ENCODE measurements at places on chromosomes 12 and 14.

DNA sequence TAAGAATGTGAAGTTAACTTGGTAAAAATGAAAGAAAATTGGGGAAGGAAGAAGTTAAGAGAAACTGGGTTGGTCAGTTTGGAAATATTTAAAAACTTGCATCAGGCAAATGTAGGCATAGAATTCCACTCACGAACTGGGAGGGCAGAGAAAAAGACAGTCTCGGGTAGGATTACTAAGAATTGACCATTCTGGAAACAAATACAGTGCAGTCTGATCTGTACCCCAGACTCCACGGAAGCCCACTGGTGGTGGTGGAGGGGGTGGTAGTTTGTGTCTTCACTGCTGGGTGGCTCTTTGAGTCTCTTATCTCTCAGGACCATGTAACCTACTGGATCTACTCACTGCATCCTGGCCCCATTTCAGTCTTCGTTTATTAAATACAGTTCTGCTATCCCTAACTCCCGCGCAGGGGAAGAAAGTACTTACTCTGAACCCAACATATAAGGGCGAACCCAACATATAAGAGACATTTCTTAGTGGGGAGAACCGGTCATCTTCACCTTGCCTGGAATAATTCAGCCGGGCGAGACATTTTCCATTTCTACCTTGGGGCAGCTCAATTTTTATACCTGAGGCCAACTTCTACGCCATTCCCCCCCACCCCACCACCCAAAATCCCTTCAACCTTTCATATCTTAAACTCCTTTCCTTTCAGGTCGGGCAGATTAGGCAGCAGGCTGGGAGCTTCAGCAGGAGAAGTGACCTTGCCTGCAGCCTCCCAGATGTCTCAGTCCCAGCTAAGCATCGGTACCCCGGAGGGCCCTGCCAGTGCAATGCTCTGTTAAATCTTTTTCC lies 1.7 kb downstream of the SLC2A3 start:
- no peak overlapping the region for H3K4me3 ChIP-seq
- H3K27ac ChIP-seq, result no peak overlapping the region
- H3K27me3 ChIP-seq, result no peaks in the 10 kb centered on the region
- peaks cover 22% of the 10 kb centered on the region for H3K36me3 ChIP-seq
- peaks cover 24% of the 10 kb centered on the region for H3K4me1 ChIP-seq

- no peak overlapping the region for H3K4me3 ChIP-seq
- peaks cover 10% of the 10 kb centered on the region for H3K27me3 ChIP-seq
- H3K4me1 ChIP-seq, result no peaks in the 10 kb centered on the region
- DNase-seq, result no peak
These were observed 40.9 kb downstream of the RTN1 start for GRCh38 chr14:59829469-59830337.

- DNase-seq, result no peak
- no peak overlapping the region for H3K4me3 ChIP-seq
- no peaks in the 10 kb centered on the region for H3K36me3 ChIP-seq
- H3K27ac ChIP-seq, result no peak overlapping the region
- H3K27me3 ChIP-seq, result no peaks in the 10 kb centered on the region
These were observed 228.1 kb upstream of the CNTN1 start for GRCh38 chr12:40464121-40464520.

- no peak overlapping the region for H3K4me3 ChIP-seq
- no peaks in the 10 kb centered on the region for H3K4me1 ChIP-seq
- no peak for DNase-seq
- no peaks in the 10 kb centered on the region for H3K36me3 ChIP-seq
These were observed 268.9 kb downstream of the FLRT2 start for GRCh38 chr14:85798856-85799255.

GRCh38 chr12:124764870-124765580 lies 98.6 kb downstream of the SCARB1 start:
- peaks cover 11% of the 10 kb centered on the region for H3K27me3 ChIP-seq
- H3K36me3 ChIP-seq, result peaks cover 8% of the 10 kb centered on the region
- H3K27ac ChIP-seq, result no peak overlapping the region
- H3K4me3 ChIP-seq, result no peak overlapping the region
- DNase-seq, result no peak

All from activated CD4-positive, alpha-beta memory T cell treated with anti-CD3 and anti-CD28 coated beads for 36 hours (primary cell).